Spleen (tissue), 13 donors: ENCODE measurements at places on chromosomes 2 and 18.

DNA sequence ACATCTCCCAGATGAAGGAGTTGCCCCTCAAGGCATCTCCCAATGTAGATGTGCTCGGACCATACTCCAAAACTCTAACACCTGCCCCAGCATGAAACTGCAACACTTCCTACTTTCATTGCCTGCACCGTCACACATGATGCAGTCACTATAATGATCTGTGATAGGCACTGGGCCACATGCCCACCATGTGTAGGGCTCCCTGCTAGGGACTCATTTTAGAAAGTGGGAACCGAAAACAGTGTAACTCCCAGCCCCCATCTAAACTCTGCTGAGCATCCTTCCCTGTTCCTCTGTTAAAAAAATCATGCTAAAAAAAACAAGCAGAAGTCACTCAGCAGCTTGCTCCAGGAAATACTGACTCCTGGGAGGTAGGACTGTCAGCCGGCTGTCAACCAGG, 496.1 kb upstream of the RAB6C start:
- H3K4me3 ChIP-seq = no peak overlapping the region
- no peak for DNase-seq
- H3K36me3 ChIP-seq = no peaks in the 10 kb centered on the region
- H3K4me1 ChIP-seq = no peaks in the 10 kb centered on the region
- no peaks in the 10 kb centered on the region for H3K27me3 ChIP-seq
- no peak overlapping the region for H3K27ac ChIP-seq

DNA sequence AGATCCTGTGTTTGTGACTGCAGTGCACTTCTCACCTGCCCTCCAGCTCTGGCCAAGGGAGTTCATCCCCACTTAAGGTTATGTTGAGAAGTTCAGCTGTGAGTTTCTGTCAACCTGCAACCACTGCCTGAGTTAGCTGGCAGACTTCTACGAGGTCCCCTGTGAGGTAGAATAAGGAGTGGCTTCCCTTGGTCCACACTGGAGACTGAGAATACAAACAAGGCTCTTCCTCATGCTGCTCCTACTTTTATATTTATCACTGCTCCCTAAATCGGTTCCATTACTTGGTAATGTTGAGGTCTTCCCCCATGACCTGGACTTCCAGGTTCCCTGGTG, 353.2 kb upstream of the CWC22 start:
- peak overlapping the region; percentile 53 for H3K27ac ChIP-seq
- DNase-seq = no peak
- no peaks in the 10 kb centered on the region for H3K36me3 ChIP-seq
- H3K4me3 ChIP-seq = no peak overlapping the region
- no peaks in the 10 kb centered on the region for H3K27me3 ChIP-seq
- H3K4me1 ChIP-seq = peaks cover 11% of the 10 kb centered on the region

DNA sequence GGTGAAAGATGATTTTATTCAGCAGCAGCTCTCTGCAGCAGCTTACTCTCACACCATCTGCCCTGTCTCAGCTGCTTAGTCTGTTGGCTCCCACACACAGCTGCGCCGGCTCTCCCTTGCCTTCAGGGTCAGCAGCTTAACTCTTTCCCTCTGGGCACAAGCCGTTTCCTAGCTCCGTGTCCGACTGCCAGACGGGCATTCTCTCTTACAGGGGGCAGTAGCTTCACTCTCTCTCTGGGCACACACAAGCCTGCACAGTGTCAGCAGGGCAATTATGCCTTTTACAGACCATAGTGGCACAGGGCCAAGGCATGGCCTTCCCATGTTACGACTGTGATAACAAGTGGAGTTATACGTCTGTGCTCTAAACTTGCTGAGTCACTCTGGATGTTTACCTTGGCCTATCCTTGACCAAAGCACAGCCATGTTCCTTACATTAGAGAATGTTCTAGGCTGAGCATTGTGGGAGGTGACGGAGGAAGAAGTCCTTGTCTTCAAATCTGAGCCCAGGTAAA, 31.7 kb downstream of the PCARE start:
- H3K36me3 ChIP-seq = no peaks in the 10 kb centered on the region
- H3K4me1 ChIP-seq = peaks cover 12% of the 10 kb centered on the region
- no peak for DNase-seq
- no peaks in the 10 kb centered on the region for H3K27me3 ChIP-seq
- H3K4me3 ChIP-seq = no peak overlapping the region

DNA sequence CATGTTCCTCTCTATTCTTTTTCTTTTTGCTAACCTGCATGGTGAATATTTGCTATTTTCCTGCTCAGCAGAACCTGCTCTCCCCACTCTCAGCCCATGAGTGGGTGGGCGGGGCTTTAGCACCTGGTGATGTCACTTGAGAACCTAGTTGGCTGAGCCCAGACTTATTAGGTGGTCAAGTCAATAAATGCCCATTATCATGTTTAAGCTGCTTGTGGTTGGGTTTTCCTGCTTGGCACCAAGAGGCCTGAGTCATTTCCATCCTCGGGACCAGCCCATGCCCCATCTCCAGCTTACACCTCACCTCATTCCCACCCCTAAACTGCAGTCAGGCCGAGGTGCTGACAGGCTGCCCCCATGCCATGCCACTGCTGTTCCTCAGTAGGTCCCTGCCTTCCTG, 226.6 kb downstream of the ANKRD30B start:
- no peak for DNase-seq
- no peaks in the 10 kb centered on the region for H3K36me3 ChIP-seq
- no peak overlapping the region for H3K4me3 ChIP-seq
- no peaks in the 10 kb centered on the region for H3K4me1 ChIP-seq
- H3K27me3 ChIP-seq = no peaks in the 10 kb centered on the region
- H3K27ac ChIP-seq = no peak overlapping the region
